ENCODE measurements at places on chromosomes 13 and 19. TPM values are rescaled to one million over a fixed set of nuclear protein-coding genes. Genes with fewer than 3 reads are reported as not detected.

ZNF90 gene
- total RNA-seq: 0.36 TPM

PLIN5 gene
- total RNA-seq: not detected

CNFN gene
- total RNA-seq: not detected

VN1R4 gene
- total RNA-seq: not detected

WDR62 gene
- 4.5 TPM for total RNA-seq

CD33 gene
- not detected for total RNA-seq

USHBP1 gene
- total RNA-seq: not detected

DNA sequence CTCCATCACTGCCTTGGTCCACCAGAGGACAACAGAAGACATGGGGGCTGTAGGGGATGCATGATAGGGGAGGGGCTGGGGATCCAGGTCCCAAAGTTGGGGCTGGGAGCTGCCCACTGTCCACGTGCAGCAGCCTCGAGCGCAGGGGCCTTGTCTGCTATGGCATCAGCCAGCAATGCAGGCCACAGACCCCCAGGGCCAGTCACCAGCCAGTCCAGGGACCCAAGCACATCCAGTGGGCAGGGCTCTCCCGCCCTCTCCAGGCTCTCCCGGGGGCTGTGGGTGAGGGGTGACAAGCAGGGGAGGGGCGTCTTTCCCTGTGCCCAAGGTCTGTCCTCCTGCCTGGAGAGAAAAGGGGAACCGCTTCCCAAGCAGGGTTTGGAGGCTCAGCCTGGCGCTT is 32.8 kb downstream of the PEPD start:
- DNase-seq: no peak

DNA sequence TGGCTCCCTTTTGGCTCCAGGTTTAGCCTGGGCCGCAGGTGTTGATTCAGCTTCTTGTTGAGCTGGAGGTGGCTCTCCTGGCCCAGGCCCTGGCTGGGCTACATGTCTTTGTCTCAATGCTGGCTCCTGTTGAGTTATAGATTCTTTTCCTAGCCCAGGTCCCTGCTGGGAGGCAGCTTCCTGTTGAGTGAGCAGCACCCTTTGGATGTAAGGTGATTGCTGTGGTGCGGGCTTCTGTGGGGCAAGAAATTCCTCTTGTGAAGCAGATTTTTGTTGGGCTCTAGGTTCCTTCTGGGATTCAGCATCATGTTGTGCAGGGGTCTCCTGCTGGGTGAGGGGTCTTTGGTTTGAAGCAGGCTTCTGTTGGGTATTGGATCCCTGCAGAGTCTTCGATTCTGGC is 545 bp downstream of the LIPE start:
- no peak for DNase-seq

DNA sequence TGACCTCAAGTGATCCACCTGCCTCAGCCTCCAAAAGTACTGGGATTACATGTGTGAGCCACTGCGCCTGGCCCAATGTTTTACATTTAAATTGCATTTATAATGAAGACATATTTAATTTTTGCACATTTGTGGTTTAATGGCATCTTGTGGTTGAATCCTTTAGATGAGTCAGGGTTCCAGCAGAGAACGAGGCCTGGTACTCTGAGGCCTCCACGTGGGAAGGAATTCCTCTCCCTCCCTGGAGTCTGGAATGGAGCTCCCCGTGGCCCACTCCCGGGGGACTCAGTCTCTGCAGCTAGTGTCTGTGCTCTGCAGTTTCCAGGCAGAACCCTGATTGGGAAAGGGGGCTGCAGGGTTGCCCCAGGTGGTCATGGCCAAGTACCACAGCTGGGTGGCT is 24.2 kb downstream of the ZFR2 start:
- DNase-seq: peak; percentile 8

- DNase-seq: peak; percentile 91
These were observed 29.3 kb upstream of the NANOS3 start for GRCh38 chr19:13847407-13848339.

GRCh38 chr19:52990759-52991418 is 22.8 kb upstream of the ERVV-1 start:
- no peak for DNase-seq

GRCh38 chr13:79780240-79780639 is 299.3 kb downstream of the NDFIP2 start:
- DNase-seq: peak; percentile 42

DNA sequence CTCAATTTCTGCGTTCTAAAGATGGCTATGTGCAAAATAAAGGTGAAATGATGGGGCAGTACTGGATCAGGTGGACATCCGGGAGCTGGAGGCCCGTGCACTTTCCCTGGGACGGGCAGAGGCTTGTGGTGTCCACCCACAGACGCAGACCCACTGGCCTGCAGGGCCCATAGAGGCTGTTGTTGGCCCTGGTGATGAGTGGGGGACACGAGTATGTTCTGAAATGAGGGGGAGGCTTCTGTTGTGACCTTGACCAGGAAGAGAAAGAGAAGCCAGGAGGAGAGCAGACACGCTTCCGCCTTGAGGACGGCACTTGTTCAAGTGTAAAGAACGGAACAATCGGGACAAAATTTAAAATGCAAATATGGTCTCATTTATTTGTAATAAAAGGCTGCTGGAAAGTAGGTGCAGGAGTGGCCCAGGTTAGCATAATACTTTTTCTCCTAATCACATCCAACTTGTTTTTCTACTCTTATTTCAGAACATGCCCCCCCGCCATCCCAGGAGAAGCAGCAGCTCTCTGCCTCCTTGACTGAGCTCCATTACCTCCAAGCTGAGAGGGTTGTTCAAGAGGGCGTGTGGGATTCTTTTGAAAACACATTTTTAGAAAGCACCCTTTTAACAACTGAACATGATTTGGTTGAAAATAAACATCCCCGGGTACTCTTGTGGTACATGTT is 27.1 kb downstream of the ATP11A start:
- no peak for DNase-seq

DNA sequence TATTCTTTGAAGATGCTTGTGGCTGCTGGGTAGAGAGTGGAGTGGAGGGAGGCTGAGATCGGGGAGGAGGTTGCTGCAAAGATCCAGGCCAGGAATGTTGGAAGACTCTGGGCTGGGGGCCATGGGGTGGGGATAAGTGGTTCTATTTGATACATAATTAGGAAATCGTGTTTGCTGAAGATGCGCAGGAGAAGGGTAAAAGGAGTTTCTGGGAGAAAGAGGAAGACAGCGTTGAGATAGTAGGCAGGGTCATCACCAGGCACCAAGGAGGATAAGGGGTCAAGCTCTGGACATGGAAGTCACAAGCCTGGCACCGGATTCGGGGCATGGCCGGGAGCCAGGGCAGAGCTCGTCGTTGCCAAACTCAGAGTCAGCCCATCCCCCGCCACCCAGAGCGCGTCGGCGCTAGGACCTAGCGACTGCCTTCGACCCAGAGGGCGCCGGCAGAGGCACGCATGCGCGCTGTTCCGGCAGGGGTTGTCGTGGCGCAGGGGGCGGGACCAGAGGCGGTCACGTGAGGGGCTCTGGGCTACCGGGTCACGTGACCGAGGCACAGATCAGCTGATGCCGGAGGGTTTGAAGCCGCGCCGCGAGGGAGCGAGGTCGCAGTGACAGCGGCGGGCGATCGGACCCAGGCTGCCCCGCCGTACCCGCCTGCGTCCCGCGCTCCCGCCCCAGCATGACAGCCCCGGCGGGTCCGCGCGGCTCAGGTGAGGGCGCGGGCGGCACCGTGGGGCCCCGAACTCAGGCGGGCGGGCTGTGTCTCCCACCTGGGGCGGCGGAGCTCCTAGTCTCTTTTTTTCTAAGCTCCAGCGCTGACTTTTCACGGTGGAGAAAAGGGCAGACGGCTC is at the start of gene MCOLN1:
Gene MCOLN1 (plus strand): TSS at position 553 of the 851 bp plus-strand sequence. CDS start 127 bp downstream, at position 680.
- DNase-seq: peak; percentile 94

DNA sequence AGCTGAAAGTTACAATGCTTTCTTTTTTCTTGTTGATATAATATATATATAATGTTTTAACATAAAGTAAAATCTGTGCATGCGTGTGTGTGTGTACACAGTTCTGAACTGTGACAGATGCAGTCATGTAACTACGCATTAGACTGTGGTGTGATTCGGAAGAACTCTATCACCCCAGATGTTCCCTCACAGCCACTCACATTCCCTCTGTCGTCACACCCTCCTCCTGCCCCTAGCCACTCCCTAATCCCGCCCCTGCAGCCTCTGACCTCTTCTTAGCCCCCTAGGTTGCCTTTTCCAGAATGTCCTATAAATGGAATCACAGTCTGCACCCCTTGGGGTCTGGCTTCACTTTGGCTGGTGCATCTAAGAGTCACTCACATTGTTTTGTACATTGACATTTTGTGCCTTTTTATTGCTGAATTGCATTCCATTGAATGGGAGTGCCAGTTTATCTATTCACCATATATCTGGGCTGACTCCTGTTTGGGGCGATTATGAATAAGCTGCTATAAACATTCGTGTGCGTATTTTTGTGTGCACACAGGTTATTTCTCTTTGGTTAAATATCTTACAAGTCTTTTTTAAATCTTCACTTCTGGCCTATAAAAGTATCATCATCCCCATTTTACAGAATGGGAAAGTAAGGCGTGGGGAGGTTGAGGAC is 20.4 kb downstream of the DHRS12 start:
- no peak for DNase-seq

GRCh38 chr13:90428522-90429210 is 918.8 kb upstream of the MIR17HG start:
- DNase-seq: no peak

- no peak for DNase-seq
These were observed 8.3 kb downstream of the ZNF554 start for GRCh38 chr19:2827840-2828489.

DNA sequence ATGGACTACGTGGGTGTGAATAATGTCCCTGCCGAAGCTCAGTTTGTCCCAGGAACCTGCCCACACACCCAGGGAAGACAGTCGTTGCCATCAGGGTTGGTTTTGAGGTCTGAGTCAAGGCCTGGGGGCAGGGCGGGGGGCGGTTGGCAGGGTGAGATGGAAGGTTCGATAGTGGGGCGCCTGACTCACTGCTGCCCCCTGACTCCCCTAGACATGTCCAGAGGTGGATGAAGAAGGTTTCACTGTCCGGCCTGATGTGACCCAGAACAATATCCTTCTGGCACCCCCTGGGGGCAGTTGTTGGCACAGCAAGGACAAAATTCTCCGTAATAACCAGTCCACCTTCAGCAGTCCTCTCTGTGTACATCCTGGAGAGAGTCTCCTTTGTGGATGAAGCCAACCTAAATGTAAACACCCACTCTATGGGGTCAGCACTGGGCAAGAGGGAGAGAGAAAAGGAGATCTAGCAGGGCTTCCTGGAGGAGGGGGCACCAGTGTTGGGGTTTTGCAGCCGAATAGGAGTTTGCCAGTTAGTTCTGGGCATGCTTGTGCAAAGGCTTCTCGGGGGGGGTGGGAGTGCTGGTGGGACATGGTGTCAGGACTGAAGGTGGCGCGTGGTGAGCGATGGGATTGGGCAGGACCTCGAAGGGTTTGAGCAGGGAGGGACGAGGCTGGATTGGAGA is 19.6 kb upstream of the B3GNT3 start:
- peak; percentile 19 for DNase-seq

DNA sequence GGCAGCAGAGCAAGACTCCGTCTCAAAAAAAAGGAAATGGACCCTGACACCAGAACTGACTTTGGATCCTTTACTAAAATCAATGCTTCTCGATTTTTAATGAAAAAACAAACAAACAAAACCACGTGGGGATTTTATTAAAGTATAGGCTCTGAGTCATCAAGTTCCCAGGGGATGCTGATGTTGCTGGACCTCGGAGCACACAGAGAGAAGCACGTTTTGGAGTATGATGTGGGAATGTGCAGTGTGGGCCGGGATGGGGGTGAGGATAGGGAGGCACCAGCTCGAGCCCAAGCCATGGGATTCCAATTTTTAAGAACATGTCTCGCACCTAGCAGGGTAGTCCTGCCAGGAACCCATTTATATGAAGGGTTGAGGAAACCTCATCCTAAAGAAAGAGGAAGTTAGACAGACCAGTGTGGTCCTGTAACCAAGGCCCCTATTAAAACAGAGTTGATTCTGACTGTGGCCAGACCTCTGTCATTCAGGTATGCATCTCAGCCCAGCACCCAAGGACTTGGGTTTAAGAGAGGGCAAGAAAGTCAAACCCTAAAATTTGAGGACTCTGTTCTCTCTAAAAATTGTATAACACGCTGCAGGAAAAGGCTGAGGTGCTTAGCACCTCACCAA is 6.4 kb downstream of the FLT1 start:
- no peak for DNase-seq

DNA sequence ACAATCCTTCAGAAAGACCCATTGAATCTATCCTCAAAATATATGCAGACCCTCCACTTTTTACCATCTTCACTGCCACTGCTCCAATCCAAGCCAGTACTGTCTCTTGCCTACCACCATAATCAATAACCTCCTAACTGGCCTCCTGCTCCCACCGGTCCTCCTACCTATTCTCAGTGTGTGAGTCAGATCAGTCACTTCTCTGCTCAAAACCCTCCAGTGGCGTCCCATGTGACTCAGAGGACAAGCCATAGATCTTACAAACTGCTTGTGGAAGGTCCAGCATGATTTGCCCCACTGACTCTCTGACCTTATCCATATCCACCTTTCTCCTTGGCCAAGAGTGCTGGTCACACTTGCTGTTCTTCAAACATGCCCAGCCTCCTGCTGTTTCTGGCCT is 23.4 kb upstream of the MBNL2 start:
- DNase-seq: no peak

DNA sequence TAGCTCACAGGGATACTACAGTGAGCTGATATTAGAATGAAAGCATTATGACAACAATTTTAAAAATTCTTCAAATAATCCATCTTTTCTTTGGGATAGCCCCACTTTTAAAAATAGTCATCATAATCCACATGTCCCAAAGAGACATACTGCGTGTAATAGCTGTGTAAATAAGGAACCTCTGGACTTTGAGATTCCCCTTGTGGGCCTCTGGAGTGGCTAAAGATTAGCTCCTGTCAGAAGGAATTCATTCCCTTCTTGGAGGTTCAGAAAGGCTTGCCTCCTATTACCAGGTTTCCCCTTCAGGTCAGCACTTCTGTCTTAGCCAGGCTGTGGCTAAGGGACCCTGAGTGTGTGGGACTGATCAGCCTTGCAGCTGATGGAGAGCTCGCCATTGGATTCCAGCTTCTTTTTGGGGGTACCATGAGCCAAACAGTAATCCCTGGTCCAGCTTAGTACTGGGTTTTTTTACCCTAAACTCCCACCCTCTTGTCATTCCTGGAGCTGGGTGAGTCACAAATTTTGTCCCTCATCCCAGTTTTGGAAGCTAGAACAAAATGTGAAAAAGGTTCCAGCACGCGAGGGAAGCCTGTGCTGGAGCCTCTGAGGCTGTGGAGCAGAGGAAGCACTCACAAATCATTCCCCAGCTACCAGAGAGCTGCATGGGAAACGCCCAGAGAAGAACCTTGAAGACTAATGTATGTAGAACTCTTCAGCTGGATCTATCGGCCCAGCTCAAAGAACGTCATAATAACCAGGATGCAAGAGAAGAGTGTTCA is 96.7 kb downstream of the RNASEH2B start:
- no peak for DNase-seq
